IMR-90 (cell line): ENCODE measurements at places on chromosomes 12 and 14. TPM values are rescaled to one million over a fixed set of nuclear protein-coding genes. Genes with fewer than 3 reads are reported as not detected.

DNA sequence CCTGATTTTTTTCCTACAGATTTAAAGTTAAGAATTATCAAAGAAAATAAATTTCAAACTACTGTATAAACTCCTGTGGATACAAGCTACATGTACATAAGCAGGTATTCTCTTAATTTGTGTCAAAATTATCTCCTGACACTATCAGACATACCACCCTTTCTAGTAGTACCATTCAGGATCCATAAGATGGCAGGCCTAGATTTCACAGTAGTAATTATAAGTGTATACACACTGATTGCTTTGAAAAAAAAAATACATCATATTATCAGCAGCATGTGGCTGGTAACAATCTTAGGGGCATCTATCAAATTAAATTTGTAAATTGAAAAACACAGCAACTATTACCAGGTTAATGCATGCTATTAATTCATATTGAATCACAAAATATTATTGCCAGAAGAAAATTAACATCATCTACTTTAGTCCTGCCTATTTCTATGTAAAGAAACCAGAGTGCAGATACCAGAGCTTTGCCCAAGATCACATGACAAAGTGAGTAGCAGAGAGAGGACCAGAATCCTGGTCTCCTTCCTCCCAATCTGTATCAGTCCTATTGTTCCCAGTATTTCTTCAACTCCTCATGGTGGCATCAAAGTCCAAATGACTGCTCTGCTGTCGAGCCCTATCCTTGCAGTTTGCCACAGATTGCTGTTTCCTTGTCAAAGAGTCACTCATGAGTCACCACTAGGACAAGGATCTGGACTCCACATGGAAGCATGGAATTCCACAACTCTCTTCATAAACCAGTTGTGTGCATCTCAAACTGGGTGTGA is 27.7 kb upstream of the CALM1 start:
- peak; percentile 33 for DNase-seq

CMA1 gene
- not detected in 2 replicates for total RNA-seq

- no peak for DNase-seq
These were observed 14.4 kb downstream of the GALNT16 start for GRCh38 chr14:69274321-69274720.

- DNase-seq, result peak; percentile 44
These were observed 378.9 kb upstream of the PRICKLE1 start for GRCh38 chr12:42968426-42968825.

GRCh38 chr14:80996049-80996901 is 40.9 kb downstream of the TSHR start:
- DNase-seq, result peak; percentile 84

- no peak for DNase-seq
These were observed 110.0 kb downstream of the DYRK2 start for GRCh38 chr12:67758521-67758920.
